ENCODE measurements at places on chromosomes 16 and 17.

DNA sequence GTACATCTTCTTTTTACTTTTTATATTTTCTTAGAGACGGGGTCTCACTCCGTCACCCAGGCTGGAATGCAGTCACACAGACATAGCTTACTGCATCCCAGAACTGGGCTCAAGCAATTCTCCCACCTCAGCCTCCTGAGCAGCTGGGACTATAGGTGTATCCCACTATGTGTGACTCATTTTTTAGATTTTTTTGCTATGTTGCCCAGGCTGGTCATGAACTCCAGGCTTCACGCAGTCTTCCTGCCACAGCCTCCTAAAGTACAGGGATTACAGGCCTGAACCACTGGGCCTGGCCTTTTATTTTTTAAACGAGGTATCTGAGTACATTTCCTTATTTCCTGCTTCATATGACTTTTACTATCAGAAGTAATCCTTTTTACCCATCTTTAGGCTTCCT, 48.0 kb downstream of the GLG1 start:
- DNase-seq = no peak
- no peaks in the 10 kb centered on the region for H3K36me3 ChIP-seq
- no peak overlapping the region for H3K27ac ChIP-seq
- H3K4me3 ChIP-seq = no peak overlapping the region
- H3K27me3 ChIP-seq = no peaks in the 10 kb centered on the region
- H3K4me1 ChIP-seq = no peaks in the 10 kb centered on the region

DNA sequence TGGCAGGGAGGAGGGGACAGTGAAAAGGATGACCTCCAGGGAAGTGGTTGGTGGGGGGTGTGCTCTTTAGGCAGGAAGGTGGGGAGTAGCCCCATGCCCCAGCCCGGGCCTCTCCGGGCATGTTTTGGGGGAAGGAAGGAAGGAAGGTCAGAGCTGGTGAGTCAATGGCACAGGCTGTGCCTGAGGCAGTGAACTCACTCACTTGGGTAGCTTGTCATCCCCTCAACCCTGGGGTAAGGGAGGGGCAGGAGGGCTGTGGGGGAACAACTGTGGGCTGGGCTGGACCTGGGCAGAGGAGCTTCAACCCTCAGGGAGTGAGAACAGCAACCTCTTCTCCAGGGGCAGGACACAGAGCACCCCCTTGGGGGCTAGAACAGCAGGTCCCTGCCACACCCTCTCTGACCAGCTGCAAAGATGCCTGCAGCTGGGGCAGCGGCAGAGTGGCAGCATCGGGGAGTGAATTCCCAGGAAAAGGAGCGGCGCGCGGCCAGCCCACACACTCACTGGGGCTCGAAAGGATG, 6.3 kb downstream of the CSF3 start:
- no peaks in the 10 kb centered on the region for H3K27me3 ChIP-seq
- H3K4me3 ChIP-seq = no peak overlapping the region
- peak overlapping the region; percentile 64 for H3K27ac ChIP-seq
- no peak for DNase-seq

- H3K27ac ChIP-seq = no peak overlapping the region
- no peak for DNase-seq
- H3K27me3 ChIP-seq = no peaks in the 10 kb centered on the region
- H3K36me3 ChIP-seq = no peaks in the 10 kb centered on the region
These were observed 23.9 kb upstream of the LRRC75A start for GRCh38 chr17:16515933-16516332.

- H3K27ac ChIP-seq = no peak overlapping the region
- peaks cover 14% of the 10 kb centered on the region for H3K4me1 ChIP-seq
- no peak for DNase-seq
- no peak overlapping the region for H3K4me3 ChIP-seq
- H3K36me3 ChIP-seq = no peaks in the 10 kb centered on the region
These were observed 8.2 kb downstream of the PGAP3 start for GRCh38 chr17:39679521-39680192.

- no peaks in the 10 kb centered on the region for H3K36me3 ChIP-seq
- H3K4me1 ChIP-seq = peaks cover 12% of the 10 kb centered on the region
- no peak overlapping the region for H3K4me3 ChIP-seq
- no peaks in the 10 kb centered on the region for H3K27me3 ChIP-seq
- peak overlapping the region; percentile 98 for H3K27ac ChIP-seq
- DNase-seq = no peak
These were observed 24.0 kb downstream of the CEP295NL start for GRCh38 chr17:78878871-78879527.

DNA sequence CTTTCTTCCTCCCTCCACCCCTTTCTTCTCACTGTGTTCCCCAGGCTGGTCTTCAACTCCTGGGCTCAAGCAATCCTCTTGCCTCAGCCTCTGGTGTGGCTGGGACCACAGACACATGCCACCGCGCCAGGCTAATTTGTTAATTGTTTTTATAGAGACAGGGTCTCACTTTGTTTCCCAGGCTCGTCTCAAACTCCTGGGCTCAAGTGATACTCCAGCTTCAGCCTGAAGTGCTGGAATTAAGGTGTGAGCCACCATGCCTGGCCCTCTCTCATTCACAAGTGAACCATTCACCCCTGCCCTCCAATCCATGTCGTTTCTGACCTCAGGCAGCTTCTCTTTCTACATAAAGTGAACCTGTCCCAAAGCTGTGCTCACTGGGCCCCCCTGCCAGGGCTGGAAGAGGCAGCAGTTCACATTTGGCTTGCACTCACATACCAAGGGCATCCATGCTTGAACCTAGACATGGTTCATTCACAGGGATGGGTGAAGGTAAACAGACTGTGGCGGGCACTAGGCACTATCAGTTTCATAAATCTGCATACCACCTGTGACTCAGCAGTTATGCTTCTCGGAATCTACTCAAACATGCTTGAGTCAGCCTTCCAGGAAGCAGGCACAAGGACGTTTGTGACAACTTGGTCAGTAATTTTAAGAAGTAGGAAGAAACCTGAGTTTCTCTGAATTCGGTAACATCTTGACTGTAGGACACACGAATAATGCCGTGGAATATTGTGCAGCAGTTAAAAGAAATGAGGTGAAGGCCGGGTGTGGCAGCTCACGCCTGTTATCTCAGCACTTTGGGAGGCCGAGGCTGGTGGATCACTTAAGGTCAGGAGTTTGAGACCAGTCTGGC, 6.0 kb upstream of the RNF213 start:
- H3K27ac ChIP-seq = peak overlapping the region; percentile 87
- H3K4me1 ChIP-seq = no peaks in the 10 kb centered on the region
- no peak overlapping the region for H3K4me3 ChIP-seq
- H3K27me3 ChIP-seq = no peaks in the 10 kb centered on the region

- H3K4me1 ChIP-seq = no peaks in the 10 kb centered on the region
- H3K27me3 ChIP-seq = no peaks in the 10 kb centered on the region
- H3K4me3 ChIP-seq = peak overlapping the region; percentile 32
- DNase-seq = peak; percentile 72
- H3K27ac ChIP-seq = peak overlapping the region; percentile 67
- H3K36me3 ChIP-seq = no peaks in the 10 kb centered on the region
These were observed 30.1 kb upstream of the BAHCC1 start for GRCh38 chr17:81365148-81365600.

DNA sequence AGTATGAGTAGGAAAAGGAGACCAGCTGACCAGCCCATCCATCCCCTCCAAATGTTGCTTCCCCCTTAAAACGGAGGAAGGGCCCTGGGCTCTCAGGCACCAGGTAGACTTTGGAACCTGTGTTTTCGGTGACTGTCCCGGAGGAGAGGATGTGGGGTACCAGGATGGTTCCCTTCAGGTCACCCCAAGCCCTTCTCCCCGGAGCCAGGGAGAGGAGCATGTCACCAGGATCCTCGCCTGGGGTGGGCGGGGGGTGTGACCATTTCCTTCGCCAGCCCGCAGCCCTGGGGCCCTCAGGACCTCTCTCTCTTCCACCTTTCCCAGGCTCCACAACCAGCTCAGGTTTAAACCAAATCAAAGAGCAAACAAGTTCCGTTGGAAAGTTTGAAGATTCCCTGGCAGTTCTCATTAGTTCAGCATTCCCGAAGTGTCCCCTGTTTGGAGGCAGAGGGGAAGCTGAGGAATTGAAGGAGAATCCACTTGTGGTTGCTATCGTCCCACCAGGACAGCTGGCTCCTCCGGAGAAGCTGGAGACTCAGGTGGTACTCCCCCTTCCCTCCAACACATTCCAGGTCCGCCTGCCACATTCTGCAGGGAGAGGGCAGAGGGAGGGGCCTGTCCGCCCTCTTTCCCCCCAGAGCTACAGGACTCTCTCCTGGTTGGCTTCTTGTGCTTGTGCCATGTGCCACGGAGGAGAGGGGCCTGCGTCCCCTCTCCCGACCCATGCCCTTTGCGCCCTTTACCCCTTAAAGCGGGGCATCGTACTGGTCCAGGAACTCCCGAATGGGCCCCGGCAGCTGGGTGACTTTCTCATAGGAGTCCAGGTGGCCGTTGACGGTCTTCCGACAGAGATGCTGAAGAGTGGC, 2.0 kb downstream of the SOCS3 start:
- peak overlapping the region; percentile 94 for H3K27ac ChIP-seq
- no peaks in the 10 kb centered on the region for H3K27me3 ChIP-seq
- peaks cover 8% of the 10 kb centered on the region for H3K4me1 ChIP-seq

DNA sequence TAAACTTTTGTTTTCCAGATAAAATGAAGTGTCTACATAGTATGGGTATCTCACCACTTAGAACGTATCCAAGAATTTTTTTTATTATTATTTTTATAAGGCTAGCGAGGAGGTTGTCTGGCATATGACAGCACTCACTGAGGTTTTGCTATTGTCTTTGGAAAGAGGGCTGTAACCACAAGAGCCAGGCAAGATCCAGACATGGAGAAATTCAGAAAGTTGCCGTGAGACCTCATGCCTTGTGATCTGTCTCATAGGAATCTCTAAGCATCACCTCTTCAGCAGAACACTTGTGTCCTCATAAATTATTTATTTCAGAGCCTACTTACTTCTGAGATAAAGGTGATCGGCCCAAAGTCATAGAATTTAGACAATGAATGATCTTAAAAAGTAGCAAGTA, 410.8 kb downstream of the CDH11 start:
- no peaks in the 10 kb centered on the region for H3K4me1 ChIP-seq
- H3K27ac ChIP-seq = no peak overlapping the region
- H3K27me3 ChIP-seq = no peaks in the 10 kb centered on the region
- no peak for DNase-seq
- H3K36me3 ChIP-seq = no peaks in the 10 kb centered on the region
- no peak overlapping the region for H3K4me3 ChIP-seq

GRCh38 chr16:72430121-72430520, 258.2 kb upstream of the PMFBP1 start:
- no peaks in the 10 kb centered on the region for H3K27me3 ChIP-seq
- H3K36me3 ChIP-seq = no peaks in the 10 kb centered on the region
- no peaks in the 10 kb centered on the region for H3K4me1 ChIP-seq
- DNase-seq = no peak
- no peak overlapping the region for H3K27ac ChIP-seq

DNA sequence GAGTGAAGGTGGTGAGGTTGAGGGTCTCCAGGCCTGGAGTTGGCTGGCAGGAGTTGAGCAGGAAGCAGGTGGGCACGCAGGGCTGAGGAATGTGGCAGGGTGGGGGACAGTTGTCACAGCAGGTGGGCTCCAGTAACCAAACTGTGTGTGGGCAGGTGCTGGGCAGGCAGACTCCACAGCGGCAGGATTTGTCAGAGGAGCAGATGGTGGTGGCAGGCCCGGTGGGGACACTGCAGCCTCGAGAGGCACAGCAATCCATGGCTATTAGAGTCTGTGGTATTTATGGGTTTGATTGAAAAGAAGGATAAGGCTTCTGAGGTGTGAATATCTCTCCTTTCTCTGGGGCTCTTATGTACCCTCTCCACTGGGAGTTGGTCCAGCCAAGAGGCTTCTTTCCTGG, at the start of gene KRTAP3-3:
Gene KRTAP3-3 (minus strand): TSS at position 326 of the 400 bp plus-strand sequence. CDS start 67 bp downstream, at position 259.
- no peak within 1 kb of the TSS for H3K27ac ChIP-seq
- no peaks in the 10 kb centered on the region for H3K4me1 ChIP-seq
- no peak for DNase-seq
- no peak within 1 kb of the TSS for H3K4me3 ChIP-seq
- no peaks in the 10 kb centered on the region for H3K36me3 ChIP-seq
- no peaks in the 10 kb centered on the region for H3K27me3 ChIP-seq

- H3K4me1 ChIP-seq = peaks cover 8% of the 10 kb centered on the region
- no peaks in the 10 kb centered on the region for H3K27me3 ChIP-seq
- peak overlapping the region; percentile 7 for H3K4me3 ChIP-seq
- H3K36me3 ChIP-seq = no peaks in the 10 kb centered on the region
- peak overlapping the region; percentile 99 for H3K27ac ChIP-seq
These were observed 14.6 kb upstream of the PITPNA start for GRCh38 chr17:1577182-1577581.

DNA sequence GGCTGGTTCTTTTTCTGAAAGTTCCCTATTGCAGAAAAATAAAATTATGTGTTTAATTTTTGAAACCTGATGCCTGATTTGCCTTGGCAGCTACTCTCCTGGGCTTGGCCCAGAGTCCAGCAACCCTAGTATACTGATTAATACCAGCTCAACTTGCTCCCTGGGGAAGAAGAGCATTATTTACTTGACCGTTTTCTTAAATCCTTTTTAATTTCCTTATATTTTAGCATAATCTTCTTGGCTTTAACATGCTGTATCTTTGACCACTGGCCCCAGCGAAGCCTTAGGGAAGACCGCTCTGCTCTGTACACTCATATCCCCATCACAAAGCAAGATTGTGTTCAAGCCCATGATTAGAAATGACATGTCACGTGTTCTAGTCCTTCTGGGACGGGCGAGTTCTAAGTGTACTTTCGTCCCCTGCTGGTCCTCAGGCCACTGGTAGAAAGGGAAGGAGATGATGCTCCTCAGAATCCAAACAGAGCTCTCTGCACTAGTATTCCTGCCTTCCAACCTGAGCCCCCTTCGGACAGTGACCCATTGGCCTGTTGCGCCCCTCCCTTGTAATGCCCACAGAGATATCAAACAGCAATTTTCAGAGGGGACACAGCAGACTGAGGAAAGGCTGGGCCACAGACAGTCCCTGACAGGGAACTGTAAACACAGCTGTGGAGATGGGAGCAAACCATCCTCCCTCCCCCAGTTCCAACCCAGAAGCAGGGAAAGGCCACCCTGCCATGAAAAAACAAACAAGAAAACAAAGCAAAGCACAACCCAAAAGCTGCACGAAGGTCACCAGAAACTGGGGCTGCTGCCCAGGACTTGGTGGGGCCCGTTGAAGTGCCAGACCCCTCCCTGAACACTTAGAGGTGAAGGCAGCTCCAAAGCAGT, 4.3 kb upstream of the EZH1 start:
- no peaks in the 10 kb centered on the region for H3K36me3 ChIP-seq
- no peak overlapping the region for H3K4me3 ChIP-seq
- H3K27me3 ChIP-seq = no peaks in the 10 kb centered on the region
- peak overlapping the region; percentile 69 for H3K27ac ChIP-seq
- peaks cover 3% of the 10 kb centered on the region for H3K4me1 ChIP-seq

- no peak for DNase-seq
- H3K27ac ChIP-seq = no peak overlapping the region
- no peaks in the 10 kb centered on the region for H3K36me3 ChIP-seq
- H3K27me3 ChIP-seq = no peaks in the 10 kb centered on the region
These were observed 4.0 kb upstream of the DLX3 start for GRCh38 chr17:49998836-49999511.

GRCh38 chr16:57538235-57538721, 1.9 kb upstream of the CCDC102A start:
- peaks cover 20% of the 10 kb centered on the region for H3K4me1 ChIP-seq
- no peak overlapping the region for H3K27ac ChIP-seq
- H3K36me3 ChIP-seq = no peaks in the 10 kb centered on the region
- no peaks in the 10 kb centered on the region for H3K27me3 ChIP-seq

- DNase-seq = no peak
- no peaks in the 10 kb centered on the region for H3K4me1 ChIP-seq
- no peaks in the 10 kb centered on the region for H3K36me3 ChIP-seq
- H3K4me3 ChIP-seq = no peak overlapping the region
These were observed 6.5 kb downstream of the ZNF205 start for GRCh38 chr16:3118846-3119245.

- no peaks in the 10 kb centered on the region for H3K27me3 ChIP-seq
- no peaks in the 10 kb centered on the region for H3K4me1 ChIP-seq
- H3K4me3 ChIP-seq = no peak overlapping the region
- H3K36me3 ChIP-seq = no peaks in the 10 kb centered on the region
These were observed 81.5 kb downstream of the MYO1D start for GRCh38 chr17:32795339-32795979.

- no peaks in the 10 kb centered on the region for H3K36me3 ChIP-seq
- H3K4me1 ChIP-seq = no peaks in the 10 kb centered on the region
- H3K4me3 ChIP-seq = no peak overlapping the region
These were observed 69.8 kb upstream of the METRNL start for GRCh38 chr17:83009414-83010205.

Data from breast epithelium (tissue), 4 donors.